ENCODE measurements at places on chromosomes 11 and 22.
A peak's percentile ranks its signal among the peaks of the same experiment; 100 is the strongest.

- no peak for DNase-seq
These were observed 901.0 kb downstream of the BRD1 start for GRCh38 chr22:48926643-48927042.

DNA sequence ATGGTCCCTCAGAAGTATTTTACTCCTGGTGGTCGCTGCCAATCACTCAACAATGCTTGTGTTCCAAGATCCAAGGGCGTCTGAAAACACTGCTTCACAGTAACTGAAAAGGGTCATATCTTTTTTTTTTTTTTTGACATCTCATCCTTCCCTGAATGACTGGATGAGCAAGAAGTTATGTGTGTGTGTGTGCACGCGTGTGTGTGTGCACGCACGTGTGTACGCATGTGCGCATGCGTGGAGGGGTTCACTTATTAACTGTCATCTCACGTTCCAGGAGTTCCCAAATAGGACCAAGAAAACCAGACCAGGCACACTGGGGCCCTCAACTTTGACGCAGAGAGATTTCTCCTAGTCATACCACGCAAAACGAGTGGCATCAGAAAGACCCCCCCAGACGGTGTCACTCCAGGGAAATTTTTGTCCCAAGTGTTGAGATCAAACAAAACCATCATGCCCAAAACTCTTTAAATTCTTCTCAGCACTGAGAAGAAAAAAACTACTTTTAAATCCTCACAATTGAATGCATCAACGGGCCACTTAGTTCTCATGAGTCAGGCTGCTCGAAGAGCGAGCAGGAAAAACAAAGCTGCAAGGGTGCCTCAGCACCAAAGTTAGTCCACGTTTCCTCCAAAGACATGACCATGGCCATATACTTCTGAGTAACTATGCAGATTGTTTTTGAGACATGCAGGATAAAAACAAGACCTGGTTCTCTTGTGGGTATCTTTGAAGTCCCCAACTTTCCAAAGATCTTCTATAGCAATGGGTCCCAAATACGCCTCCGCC, 12.9 kb downstream of the MN1 start:
- no peak for DNase-seq

DNA sequence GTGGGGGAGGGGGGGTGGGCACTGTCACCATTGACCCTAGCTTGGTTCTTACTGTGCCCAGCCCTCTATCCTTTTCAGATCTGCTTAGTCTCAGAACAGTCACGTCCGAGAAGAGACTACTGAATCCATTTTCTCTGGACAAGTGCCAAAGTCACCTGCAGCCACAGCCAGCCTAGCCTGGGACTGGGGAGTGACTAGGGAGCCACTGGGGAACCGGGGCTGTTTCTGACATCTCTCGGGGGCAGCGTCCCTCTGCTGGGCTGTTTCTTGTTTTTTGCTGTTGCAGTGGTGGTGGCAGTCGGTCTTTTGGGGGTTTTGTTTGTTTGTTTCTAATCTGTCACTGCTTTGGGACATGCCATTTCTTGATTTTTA, 8.7 kb downstream of the SLC37A2 start:
- DNase-seq = peak; percentile 23

DNA sequence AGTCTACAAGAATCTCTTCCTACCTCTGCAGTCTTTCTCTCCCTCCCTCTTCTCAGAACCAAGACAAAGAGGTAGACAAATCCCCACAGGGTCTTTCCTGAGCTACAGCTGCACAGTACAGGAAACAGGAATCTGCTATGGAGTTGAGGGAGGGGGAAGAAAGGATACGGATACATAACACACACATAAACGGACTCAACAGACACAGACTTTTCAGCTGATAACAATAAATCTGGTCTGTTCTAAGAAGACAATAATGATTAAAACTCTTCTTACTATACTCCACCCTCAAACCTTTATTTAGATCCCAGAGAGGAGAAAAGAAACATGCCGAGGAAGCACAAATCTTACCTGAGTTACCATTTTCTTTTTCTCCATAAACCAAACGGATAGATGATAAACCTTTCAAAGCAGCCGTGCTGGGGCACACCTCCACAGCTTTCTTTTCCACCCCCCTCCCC, 122.2 kb downstream of the APOL5 start:
- no peak for DNase-seq

DNA sequence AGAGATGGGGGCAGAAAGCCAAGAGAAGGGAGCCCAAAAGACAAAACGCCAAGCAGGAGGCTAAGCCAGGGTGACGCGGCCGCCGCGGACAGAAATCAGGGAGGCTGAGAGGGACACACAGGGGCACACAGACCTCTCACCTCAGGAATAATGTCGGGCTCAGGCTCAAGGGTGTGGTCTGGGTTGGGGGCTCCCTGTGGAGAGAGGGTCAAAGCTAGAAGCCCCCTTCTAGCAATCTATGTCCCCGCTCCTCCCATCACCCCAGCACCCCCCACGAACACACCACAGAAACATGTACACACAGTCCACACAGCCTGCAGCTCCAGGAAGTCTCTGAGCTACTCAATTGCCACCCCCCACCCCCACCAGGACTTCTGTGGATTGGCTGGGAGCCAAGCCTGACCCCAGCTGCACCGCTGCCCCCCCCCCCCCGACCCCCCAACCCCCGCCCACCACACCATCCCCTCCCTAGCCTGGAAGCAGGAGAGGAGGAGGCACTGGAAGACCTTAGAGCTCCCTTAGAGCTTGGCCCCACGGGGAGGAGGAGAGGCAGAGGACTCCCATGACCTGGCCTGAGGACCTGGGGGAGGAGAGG, 6.9 kb downstream of the BCL9L start:
- DNase-seq = no peak

- DNase-seq = no peak
These were observed 420.7 kb downstream of the MN1 start for GRCh38 chr22:27380855-27381254.

GRCh38 chr11:114053406-114053805, 6.1 kb upstream of the ZBTB16 start:
- DNase-seq = no peak

GRCh38 chr22:46934746-46935491, 172.5 kb downstream of the TBC1D22A start:
- peak; percentile 67 for DNase-seq

GRCh38 chr11:44243086-44243485, 66.9 kb downstream of the ALX4 start:
- no peak for DNase-seq

- no peak for DNase-seq
These were observed 871 bp upstream of the TOLLIP start for GRCh38 chr11:1310318-1310687.

GRCh38 chr11:107669191-107669740, 42.6 kb downstream of the SLN start:
- DNase-seq = no peak

DNA sequence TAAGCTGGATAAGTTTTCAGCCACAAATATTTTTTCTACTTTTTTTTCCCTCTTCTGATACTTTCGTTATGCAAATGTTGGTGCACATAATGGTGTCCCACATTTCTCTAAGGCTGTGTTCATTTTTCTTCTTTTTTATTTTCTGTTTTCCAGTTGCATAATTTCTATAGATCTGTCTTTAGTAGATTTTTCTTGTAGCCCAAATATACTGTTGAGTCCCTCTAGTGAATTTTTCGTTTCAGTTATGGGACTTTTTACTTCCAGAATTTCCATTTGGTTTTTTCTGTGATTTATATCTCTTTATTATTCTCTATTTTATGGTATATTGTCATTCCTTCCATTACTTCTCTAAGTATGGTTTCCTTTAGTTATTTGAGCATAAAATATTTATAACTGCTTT, 72.0 kb downstream of the SWAP70 start:
- DNase-seq = no peak

GRCh38 chr11:3904228-3904627, 48.8 kb downstream of the STIM1 start:
- no peak for DNase-seq

- DNase-seq = no peak
These were observed 16.5 kb downstream of the LRRC10B start for GRCh38 chr11:61524963-61525587.

GRCh38 chr11:130323452-130324450, 9.0 kb upstream of the ZBTB44 start:
- no peak for DNase-seq

DNA sequence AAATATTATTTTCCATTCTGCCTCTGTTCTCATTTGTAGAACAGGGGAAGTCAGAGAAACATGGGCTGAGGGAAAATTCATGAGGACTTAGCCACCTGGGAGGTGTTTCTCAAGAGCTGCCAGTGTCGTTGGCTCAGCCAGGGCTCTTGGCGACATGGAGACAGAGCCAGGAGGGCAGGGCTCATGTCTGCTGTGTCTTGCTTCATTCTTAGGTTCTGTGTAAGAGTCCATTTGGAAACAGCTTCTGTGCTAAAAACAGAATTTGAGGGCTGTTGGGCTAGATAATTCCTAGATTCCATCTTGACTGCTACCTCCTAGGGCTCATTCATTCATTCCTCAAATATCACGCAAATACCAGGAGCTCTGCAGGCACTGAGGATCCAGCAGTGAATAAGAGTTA, 15.1 kb upstream of the MRGPRX2 start:
- no peak for DNase-seq

DNA sequence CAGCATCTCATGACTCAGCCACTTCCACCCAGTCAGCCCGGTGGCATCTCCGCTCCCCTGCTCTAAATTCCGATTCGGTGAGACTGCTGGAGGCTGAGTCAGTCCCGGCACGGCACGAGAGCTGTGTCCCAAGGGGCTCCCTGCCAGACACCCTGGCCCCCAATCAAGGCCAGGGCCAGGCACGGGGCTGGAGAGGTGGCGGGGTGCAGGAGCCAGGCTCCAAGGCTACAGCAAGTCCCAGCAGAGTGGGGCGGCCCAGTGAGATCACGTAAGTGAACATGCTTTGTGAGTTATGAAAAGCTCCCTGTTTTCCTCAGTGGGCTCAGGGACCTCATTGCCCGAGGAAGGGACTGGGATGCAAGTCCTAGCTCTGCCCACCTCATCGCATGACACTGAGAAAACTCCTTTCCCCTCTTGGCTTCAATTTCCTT, 3.0 kb downstream of the C11orf68 start:
- DNase-seq = no peak

GRCh38 chr11:81869351-81870065, 864.2 kb downstream of the FAM181B start:
- peak; percentile 22 for DNase-seq

DNA sequence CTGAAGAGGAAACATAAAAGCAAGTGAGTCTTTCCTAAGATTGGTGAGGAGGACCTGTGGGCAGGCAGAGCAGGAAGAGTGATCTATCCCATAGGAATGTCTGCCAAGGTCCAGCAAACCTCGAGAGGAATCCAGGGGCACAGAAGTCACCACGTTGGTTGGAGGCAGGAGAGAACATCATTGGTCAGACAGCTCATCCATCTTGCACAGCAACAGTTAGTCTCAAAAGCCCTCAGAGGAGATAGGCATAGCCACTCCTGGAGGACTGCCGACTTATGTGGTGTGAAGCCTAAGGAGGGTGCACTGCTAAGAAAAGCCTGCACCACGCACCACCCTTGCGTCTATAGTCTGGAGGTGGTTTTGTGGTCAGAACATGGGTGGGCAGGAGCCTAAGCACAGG, 109.1 kb downstream of the RASSF10 start:
- DNase-seq = no peak

DNA sequence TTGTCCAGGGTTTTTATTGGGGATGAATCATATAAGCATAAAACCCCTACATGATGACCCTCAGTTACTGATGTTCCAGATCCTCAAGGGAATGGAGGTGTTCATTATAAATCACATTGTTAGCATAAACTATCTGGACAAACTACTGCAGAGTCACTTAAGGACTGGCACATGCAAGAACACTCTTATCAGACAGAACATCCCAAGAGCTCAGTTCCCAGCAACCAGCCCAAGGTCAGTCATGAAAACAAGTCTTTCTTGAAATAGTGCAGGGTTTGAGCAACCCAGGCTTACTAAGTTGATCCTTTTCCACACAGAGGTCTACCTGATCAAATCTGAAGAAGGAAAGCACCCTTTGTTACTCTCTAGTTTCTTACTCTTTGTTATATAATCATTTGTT, 13.5 kb upstream of the PTS start:
- DNase-seq = no peak

GRCh38 chr22:42459287-42460063, 27.3 kb upstream of the NFAM1 start:
- no peak for DNase-seq

DNA sequence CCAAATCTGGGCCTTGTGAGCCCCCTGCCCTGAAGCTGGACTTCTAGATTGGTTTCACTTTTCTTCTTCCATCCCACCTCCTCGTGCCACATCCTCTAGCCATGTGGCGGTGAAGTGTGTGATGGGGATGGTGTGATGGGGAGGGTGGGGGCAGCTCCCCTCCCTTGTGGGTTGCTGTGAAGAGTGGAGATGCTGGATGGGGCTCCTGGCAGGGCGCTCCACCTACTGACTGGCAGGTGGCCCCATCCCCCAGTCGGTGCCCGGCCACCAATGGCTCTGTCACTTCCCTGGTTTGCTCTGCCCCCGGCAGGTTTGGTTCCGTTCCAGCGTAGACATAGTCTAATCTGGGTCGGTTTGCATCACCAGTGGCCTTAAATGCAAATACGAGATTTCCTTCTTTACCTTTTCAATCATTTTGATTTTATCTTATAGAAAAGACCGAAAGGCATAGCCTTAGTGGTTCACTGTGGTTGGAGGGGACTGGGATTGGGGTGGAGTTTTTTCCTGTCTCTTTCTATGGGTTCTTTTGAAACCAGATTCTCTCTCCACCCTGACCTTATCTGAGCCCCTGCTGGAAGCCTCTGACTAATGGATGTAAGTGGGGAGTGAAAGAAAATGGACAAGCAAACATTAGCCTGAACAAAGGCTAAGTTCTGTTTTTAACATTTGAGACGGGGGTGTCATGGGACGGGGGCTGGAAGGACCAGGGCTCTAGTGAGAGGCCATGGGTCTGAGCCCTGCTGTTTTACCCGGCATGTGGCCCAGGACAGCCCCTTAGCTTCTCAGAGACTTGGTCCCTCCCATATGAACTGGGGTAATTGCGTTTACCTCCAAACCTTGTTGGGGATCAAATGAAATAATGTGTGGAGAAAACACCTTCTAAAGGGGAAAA, 149.3 kb downstream of the CACNA1I start:
- no peak for DNase-seq

GRCh38 chr11:65549096-65549495, 9.1 kb downstream of the LTBP3 start:
- DNase-seq = no peak

- DNase-seq = no peak
These were observed 24.1 kb downstream of the IRAG1 start for GRCh38 chr11:10669258-10670033.

DNA sequence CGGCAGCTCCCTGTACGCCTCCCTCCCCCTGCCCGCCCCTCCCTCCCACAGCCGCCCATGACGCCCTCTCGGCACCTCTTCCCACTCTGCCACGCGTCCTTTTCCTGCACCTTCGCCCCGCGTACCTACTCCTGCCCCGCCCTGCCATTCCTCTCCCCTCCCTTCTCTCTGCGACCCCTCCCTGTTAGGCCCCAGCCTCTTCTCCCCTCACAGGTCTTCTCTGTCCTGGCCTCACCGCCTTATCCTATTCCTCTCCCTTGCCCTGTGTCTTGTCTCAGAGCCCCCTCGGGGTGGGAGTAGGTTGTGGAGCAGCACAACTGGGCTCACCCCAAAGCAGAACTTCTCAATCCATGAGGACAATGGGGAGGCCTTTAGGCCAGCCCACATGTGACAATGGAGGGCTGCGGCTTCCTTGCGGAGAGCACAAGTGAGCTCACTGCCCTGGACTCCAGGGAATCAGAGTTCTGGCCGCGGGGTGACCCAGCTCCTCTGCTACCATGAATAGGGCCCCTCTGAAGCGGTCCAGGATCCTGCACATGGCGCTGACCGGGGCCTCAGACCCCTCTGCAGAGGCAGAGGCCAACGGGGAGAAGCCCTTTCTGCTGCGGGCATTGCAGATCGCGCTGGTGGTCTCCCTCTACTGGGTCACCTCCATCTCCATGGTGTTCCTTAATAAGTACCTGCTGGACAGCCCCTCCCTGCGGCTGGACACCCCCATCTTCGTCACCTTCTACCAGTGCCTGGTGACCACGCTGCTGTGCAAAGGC, 539 bp downstream of the SLC35C1 start:
- no peak for DNase-seq

All from GM13976 (cell line).